Stimulated activated CD8-positive, alpha-beta memory T cell treated with anti-CD3 and anti-CD28 coated beads, Interleukin-15, amount 100 ng/mL, for 48 hours (primary cell): ENCODE measurements at places on chromosomes 16 and 17.
A peak's percentile ranks its signal among the peaks of the same experiment; 100 is the strongest.

GRCh38 chr17:69495787-69496186, 81.3 kb downstream of the MAP2K6 start:
- DNase-seq = no peak

DNA sequence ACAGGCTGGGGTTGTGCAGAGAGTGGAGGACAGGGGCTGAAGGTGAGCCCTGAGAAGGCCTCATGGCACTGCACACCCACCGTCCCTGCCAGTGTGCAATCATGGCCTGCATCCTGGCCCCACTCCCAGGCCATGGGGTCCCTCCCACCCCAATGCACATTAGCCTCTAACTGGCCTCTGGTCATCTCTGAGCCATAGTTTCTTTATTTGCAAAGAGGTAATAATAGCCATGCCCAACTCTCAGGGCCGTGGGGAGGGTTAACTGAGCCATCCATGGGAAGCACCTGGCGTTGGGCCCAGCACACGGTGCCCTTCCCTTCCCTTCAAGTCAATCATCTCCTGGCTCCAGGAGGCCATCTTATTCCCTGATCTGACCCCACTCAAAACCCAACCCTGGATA, 10.8 kb upstream of the ITGA3 start:
- DNase-seq = no peak

DNA sequence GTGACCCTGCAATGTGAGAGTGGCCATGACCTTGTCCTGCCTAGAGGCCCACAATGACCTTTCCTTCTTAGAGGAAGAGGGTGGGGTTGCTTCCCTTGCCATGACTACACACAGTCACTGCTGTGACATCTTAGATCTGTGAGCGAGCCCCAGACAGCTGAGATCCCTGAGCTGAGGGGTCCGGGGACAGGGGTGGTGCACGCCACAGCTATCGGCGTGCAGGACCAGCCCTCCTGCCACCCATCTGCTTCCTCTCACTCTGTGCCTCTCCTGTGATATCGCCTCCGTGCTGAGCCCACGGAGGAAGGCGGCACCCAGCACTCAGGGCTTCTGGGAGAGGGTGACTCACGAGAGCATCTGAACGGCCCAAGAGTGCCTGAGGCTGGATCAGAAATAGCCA, 35.2 kb downstream of the KIAA0513 start:
- DNase-seq = no peak

DNA sequence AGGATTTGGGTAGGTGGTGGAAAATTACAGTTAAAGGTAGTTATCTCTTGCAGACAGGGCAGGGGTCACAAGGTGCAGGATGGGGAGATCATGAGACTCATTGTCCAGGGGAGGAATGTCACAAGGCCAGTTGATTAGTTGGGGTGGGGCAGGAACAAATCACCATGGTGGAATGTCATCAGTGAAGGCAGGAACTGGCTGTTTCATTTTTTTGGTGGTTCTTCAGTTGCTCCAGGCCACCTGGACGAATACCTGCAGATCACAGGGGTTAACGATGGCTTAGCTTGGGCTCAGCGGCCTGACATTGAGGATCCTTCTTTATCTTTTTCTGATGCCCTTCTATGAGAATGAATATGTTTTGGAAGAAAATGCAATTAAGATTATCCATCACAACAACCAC, 87.1 kb downstream of the KPNA2 start:
- no peak for DNase-seq

DNA sequence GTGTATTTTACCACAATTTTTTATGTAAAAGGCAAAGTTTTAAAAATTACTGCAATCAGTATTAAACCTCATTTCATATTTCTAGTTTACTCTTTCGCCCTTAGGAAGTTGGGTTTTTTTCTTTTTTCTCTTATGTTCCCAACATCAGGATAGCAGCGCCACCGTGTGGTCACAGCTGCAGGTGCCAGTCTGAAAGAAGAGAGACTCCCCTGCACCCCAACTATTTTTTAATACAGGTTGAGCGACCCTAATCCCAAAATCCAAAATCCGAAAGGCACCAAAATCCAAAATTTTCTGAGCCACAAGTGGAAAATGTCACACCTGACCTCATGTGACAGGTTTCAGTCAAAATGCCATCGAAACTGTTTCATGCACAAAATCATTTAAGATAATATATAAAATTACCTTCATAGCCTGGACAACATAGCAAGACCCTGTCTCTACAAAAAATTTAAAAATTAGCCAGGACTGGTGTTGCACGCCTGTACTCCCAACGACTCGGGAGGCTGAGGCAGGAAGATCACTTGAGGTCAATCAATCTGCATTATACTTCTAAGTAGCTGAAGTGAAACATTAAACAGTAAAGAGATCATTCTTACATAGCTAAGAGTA, 21.8 kb upstream of the ASGR2 start:
- peak; percentile 52 for DNase-seq

- DNase-seq = no peak
Observed at GRCh38 chr17:65660947-65661346, 99.5 kb upstream of the AXIN2 start.

- no peak for DNase-seq
Observed at GRCh38 chr17:48241770-48242497, 134.4 kb downstream of the SNX11 start.

GRCh38 chr16:67954421-67955196, 10.7 kb upstream of the LCAT start:
- no peak for DNase-seq

- no peak for DNase-seq
Observed at GRCh38 chr17:61160204-61160603, 239.4 kb upstream of the TBX2 start.

DNA sequence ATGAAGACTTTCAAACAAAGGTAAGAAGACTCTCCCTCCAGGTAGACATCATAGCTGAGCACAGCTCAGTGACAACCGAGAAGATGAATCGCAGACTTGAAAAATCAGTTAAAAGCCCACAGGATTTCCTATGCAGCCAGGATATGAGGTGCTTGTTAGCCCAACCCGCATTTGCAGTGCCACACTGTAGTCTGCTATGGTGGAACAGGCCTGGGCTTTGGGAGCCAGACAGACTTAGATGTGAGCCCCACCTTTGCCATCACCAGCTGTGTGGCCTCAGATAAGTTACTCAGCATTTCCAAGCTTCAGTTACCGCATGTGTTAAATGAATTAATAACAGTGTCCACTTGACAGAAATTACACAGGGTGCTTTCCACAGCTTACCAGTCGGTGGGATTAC, 204.4 kb upstream of the HS3ST3A1 start:
- DNase-seq = no peak

DNA sequence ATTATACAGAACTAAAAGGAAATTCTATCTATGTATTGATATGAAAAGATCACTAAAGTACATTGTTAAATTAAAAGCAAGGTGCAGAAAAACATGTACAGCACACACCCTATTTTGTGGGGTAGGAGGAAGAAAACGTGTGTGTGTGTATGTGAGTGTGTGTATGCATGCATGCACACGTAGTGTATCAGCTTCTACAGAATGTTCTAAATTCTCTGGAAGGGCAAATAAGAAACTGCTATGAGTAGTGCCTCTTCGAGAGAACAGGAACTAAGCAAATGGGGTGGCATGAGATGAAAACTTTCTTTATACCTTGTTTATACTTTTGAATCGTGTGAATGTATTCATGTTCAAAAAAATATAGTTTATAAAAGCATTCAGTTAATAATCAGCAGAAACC, 58.9 kb downstream of the TMC6 start:
- DNase-seq = no peak

GRCh38 chr16:4309833-4310266, 6.0 kb upstream of the GLIS2 start:
- DNase-seq = peak; percentile 39

DNA sequence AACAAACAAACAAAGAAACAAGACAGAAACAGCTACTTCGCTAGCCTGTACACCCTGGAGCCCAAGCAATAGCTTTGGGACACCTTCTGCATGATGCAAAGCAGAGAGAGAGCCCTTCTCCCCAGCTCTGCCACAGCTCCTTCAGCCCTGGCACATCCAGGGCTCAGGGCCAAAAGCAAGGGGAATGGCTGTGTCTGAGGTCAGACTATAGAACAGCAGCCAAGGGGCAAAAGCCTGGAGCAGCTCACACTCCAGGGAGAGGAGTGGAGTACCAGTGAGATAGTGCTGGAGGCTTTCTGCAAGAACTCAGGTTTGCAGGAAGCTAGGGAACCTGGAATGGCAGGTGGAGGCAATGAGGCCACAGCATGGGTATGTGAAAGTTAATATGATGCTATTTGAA, 11.6 kb upstream of the SEPHS2 start:
- DNase-seq = no peak

- no peak for DNase-seq
Observed at GRCh38 chr16:78994135-78994745, 606.3 kb downstream of the MAF start.

- DNase-seq = peak; percentile 49
Observed at GRCh38 chr17:4043862-4044261, 79.6 kb upstream of the ATP2A3 start.

DNA sequence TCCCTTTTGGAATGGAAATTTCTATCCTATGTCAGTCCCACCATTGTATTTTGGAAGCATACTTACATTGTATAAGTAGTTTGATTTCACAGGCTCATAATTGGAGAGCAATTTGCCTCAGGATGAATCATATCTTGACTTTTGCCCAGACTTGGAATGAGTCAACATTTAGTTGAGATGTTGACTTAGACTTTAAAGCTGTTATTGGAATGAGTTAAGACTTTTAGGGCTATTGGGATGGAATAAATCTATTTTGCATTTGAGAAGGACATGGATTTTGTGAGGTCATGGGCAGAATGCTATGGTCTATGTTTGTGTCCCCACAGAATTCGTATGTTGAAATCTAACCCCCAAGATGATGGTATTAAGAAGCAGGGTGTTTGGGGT, 12.2 kb upstream of the ZNF594 start:
- no peak for DNase-seq

DNA sequence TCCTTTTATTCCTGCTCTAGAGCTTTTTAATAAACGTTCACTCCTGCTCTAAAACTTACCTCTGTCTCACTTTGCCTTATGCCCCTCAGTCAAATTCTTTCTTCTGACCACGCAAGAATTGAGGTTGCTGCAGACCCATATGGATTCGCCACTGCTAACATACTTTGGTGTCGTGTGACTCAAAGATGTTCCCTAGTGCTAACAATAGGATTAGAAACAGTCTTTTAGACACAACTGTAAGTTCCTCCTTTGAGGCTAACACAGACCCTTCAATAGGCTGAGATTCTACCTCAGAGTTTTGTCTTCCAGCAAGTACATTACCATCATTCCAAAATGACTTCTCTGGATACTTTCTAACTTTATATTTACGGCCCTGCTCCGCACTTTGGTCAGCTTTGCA, 149.5 kb upstream of the COX10 start:
- no peak for DNase-seq

DNA sequence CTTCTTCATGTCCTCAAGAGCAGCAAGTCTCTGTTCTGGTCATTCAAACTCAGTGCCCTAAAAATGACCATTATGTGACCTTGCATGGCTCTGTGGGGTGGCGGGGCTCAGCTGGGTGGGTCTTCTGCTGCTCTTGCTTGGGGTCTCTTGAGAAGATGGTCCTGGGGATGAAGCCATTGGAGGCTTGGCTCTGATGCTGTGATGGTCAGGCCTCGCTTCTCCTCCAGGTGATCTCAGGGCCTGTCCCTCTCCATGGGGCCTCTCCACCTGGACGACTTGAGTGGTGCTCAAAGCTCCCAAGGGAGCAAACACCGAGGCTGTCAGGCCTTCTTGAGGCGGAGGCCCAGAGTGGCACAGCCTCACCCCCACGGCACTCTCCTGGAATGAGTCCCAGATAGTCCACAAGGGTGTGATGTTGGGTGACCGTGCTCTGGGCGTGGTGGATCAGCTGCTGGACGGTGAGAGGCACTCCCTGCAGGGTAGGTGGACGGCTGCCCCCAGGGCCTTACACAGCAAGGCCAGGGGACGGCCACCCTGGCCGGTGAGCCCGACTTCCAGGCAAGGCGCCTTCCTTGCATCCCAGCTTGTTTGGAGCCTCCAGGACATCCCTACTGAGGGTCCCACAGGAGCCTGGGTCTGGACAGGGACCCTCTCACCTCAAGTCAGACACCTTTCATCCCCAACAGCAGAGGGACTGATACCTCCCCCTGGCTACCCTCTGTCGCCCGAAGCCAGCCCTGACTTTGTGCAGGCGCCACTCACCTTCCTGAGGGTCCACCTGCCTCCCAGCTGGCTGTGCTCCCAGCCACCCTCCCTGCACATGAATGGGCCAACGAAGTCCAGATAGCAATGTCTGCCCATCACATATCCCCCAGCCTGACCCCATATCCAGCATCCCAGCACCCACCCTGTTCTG, 48.7 kb downstream of the USP22 start:
- DNase-seq = no peak

DNA sequence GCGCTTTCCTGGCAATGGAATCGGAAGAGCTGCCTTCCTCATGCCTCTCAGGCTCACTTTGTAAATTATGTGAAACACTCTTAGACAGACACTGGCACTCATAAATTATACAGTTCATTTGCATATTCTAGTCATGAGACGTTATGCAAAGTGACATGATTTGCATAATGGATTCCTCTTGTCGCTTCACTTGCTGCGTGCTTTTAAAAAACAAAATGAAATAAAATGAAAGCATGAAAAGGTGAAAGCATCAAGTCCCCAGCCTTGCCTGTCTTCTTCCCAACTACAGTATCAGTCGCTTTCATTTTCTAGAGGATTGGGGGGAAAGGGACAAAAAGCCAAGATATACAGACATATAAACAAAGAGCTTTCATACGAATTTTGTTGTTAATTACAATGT, 252.8 kb upstream of the PMFBP1 start:
- DNase-seq = no peak
